ENCODE measurements at places on chromosomes 1 and 21.
A peak's percentile ranks its signal among the peaks of the same experiment; 100 is the strongest.

DNA sequence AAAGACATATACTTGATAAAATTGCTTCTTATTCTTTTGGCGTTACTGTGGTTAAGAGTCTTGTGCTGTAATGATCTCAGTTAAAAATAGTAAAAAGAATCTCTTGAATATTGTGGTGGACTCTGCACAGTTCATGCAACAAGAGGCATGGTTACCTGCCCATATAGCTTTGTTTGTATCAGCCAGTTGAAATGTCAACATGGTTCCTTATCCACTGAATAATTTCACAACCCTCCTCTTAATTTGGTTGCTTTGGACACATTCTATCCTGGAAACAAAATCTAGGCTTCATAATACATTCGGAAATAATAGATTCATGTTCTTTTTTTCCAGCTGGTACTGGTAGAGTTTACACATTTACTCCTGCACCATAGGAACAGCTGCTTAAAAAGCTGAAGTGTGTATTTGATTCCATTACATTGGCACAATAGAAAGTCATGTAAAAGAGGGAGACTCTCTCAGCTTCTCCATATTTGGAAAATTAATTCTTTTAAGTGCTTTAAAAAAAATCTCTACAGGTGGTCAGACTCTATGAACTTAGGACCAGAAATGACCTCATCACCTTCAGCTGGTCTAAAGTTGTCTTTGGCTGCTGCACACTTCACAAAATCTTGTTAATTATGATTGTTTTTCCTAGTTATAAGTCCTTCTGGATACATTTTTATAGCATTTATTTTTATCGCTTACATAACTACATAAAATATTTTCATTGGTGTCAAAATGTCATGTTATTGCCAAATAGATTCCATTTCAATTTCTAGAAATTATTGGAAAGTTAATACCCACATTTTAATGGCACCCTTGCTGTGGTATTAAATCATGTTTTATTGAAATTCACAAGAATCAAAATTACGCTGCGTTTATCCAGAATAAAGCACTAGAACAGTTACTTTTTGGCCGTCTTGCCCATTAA lies 100.2 kb downstream of the LTN1 start:
- no peak for DNase-seq

DNA sequence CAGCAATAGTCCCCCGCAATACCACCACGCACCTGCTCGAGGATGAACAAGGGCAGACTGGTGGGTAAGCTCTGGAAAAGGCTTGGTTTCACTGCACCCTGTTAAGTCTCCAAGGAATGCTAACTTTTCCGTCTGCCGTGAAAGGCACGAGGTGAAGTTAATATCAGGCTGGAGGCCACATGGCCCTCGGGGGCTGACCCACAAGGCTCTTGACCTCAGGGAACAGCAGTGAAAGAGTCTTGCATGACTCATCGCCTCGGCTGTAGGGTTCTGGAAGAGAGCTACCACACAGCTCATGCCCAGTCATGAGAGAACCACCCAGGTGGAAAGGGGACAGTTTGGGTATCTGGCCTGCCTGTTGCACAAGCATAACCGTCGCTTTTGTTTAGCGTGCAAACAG lies 24.7 kb downstream of the SCCPDH start:
- peak; percentile 93 for DNase-seq

DNA sequence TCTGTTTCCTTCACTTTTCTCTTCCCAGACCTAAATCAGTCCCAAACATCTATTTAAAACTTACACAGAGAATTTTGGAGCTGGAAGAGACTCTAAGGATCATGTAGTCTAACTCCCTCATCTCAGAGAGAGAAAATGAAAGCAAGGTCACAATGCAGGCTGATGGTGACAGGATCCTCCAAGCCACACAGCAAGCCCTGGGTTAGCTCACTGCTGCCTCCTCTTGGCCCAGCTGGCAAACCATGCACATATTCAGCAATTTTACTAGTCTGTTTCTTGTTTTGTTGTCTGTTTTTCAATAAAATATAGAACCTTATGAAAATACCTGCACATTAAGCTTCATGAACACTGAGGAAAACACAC lies 27.7 kb upstream of the LY9 start:
- DNase-seq, result peak; percentile 28

DNA sequence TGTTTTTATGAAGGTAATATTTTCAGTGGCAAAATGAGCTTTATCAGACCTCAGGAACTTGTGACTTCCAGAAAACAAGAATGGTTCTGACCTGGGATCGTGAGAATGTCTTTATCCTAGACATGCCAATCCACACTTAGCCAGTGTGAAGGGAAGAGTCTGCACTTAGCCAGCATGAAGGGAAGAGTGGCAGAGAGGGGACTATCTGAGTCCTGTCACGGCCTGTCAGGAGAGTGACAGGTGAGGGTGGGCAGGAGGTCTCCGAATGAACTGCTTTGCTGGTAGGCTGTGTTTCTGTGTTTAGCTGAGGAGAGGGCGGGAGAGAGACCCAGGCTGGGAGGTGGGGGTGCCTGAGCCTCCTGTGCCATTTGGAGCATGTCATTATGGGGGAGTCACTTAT lies 173.1 kb downstream of the KIF26B start:
- no peak for DNase-seq

- DNase-seq, result peak; percentile 21
Observed at GRCh38 chr1:202143768-202144401, 652 bp downstream of the ARL8A start.

- no peak for DNase-seq
Observed at GRCh38 chr1:6762060-6762459, 23.2 kb upstream of the CAMTA1 start.

DNA sequence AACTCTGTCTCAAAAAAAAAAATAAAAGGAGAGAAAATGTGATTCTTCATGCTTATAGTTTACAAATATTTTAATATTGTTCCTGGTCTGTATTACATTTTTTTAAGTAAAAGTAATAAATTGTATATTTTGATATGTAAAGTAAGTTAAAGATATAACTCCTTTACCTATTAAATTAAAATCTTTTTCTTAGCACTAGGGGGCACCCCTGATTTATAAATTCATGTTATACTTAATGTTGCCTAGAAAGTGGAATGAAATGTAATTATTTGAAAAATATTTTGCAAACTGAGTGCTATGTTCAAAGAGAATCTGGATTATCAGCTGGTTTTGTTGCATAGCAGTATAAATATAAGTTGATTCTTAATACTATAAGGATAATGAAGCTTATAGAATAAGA lies 49.2 kb downstream of the RALGPS2 start:
- DNase-seq, result peak; percentile 32

DNA sequence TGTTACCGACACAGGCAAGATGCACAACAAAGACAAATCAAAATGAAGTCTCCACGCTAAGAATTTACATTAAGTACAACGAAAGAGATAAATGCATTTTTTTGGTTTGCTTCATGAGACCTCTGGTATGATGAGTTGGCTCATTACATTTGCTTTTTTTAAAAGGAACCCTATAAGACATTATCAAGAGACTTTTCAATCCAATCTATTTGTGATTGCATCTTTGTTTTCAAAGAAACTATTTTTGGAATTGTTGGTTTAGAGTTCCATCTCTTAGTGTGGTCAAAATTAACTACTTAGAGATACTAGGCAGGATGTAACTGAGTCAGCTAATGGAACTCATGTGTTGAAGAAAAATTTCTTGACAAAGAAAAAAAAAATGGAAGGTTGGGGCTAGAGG lies 200.1 kb downstream of the ZC3H11B start:
- no peak for DNase-seq

GRCh38 chr1:150372580-150372979 lies 8.6 kb downstream of the RPRD2 start:
- DNase-seq, result no peak

GRCh38 chr1:151314137-151314875 lies 12.9 kb downstream of the PI4KB start:
- peak; percentile 55 for DNase-seq

DNA sequence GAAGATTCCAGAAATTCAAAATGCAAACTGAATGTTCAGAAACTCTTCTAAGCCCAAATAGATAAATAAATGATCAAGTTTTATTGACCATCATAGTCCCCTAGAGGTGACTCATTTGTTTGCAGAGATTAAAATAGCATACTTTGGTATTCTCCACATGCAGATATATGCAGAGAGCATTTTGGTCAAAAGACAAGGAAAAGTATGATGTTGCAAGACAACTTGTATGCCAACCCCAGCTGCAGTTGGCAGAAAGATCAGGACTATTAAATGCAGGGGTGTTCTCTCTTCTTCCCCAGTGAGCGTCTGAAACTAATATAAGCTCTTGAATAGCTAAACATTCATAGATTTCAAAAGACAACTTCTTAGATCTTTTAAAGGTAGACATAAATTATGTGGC lies 404.9 kb downstream of the LTN1 start:
- DNase-seq, result no peak

DNA sequence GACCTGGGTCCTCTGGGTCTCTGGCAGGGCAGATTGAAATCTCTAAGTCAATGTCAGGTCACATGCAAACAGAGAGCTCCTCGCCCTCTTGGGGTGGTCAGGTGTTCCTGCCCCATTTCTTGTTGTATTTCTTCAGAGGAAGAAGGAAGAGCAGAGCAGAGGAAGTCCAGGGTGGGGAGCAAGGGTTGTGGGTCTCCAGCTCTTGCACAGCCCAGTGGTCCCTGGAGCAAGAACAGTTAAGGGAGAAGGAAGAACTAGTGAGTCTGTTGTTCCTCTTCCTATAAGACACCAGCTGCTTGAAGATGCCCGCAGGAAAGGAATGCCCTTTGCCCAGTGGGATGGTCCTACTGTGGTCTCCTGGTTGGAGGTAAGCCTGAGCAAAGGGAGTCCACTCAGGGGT lies 26.3 kb downstream of the MYOG start:
- DNase-seq, result no peak

GRCh38 chr1:114154963-114155322 lies 1.3 kb upstream of the SYT6 start:
- peak; percentile 16 for DNase-seq

Measured in kidney tubule cell (primary cell).